Sigmoid colon (tissue), 7 donors: ENCODE measurements at places on chromosomes 6 and 20.

DNA sequence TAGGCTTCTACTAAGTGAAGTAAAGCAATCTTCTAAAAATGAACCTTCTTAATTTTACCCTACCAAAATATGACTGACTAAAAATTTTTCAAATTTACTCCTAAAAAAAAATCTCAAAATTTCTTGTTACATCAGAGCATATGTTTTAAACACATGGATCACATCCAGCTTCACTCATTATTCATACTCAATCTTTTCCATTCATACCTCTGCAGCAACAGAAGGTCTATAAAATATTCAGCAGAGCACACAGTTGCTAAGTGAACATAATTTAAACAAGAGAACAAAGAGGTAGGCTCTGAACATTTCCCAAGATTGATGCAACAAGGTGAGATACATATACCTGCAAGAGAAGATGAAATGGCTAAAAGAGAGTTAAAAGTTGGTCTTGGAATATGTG lies 213.9 kb downstream of the SOD2 start:
- no peak for DNase-seq

- no peak for DNase-seq
Measured at GRCh38 chr20:46681032-46681854, 8.0 kb downstream of the TP53RK start.

- DNase-seq: no peak
Measured at GRCh38 chr6:140203661-140204147, 829.3 kb upstream of the CITED2 start.

GRCh38 chr6:16146028-16146427 lies 17.1 kb downstream of the MYLIP start:
- no peak for DNase-seq

DNA sequence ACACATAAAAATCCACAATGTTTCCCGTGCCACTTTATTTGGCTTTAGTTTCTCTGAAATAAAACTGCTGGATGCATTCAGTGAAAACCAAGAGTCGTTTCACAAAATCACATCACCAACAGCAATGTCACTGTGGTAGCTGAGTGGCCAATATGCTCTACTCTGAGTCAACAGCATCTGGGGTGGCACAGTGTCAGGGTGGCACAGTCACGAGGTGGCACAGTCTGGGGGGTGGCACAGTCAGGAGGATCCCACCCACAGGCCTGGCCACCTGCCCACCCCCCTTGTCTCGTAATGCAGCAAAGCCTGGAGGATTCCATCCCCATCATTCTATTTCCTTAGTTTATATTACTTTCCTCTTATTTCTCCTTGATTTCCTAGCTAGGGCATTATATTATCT lies 87.0 kb downstream of the ANKRD60 start:
- DNase-seq: peak; percentile 28

- DNase-seq: peak; percentile 90
Measured at GRCh38 chr6:36627801-36628246, 33.7 kb downstream of the SRSF3 start.

DNA sequence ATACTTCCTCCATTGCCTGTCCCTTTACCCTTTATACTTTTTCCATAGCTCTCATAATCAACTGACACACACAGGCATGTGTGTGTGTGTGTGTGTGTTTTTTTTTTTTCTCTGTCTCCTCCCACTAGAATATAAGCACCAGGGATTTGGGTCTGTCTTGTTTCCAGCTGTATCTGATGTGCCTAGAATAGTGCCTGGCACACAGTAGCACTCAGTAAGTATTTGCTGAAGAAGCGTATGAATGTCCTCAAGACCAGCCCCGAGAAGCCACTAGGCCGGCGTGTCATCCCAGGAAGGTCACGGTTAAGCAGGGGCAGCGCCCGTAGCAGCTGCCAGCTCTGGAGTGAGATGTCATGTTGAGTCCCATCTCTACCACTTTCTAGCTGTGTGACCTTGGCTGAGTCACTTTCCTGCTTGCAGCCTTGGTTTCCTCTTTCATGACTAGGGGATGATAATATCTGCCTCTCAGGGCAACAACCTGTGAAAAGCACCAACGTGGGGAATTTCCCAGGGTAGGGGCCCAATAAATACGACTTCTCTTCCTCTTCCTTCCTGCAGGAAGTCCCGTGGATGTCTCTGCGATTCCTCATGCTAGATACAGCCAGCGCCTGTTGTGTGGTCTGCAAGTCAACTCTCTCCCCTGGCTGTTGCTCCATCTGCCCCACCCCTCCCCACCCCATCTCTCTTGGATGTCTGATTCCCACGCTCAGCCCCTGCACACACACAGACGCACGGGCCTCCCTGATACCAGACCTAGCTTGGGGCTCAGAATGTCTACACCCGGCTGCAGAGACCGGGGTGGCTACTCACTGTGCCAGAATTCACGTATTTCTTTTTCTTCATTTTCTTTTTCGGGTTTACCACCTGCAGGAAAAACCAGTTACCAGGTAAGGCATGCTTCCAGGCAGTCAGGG lies 58.1 kb downstream of the RAB44 start:
- DNase-seq: no peak

GRCh38 chr6:128415387-128415786 lies 105.0 kb downstream of the PTPRK start:
- DNase-seq: no peak

DNA sequence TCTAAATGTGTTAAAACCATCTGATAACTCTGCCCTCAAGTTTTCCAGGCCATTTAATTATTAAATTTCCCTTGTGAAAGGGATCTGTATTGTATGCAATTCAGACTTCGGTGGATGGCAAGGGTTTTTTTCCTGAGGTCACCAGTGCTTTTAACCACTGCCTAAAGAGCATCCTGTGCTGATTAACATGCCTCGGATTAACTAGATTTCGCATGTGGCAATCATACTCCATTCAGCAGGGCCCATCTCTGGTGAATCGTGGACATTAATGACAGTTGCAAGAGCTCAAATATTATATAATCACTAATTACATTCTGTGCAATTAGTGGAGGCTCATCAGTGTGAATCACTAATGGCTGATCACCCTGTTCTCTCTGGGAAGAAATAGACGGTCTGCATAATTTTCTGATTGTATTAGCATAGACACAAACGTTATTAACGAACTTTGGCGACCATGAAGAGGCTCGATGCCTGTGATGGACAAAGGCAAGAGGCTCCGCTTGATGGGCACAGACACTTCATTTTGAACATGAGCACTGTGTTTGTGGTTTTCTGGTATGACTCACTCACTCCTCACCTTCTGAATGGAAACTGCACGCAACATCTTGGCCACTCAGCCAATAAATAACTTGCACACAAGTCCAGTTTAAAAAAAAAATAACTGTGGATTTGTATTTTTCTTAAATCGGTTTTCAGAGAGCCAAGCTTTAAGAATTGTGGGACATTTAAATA lies 31.4 kb downstream of the LINC00237 start:
- DNase-seq: no peak

- DNase-seq: peak; percentile 96
Measured at GRCh38 chr6:108589244-108589791, 28.6 kb downstream of the FOXO3 start.

GRCh38 chr6:42263165-42263728 lies 45.6 kb upstream of the MRPS10 start:
- no peak for DNase-seq

- no peak for DNase-seq
Measured at GRCh38 chr6:96562886-96563285, at the start of gene FHL5. FHL5 (plus strand) TSS chr6:96563128; CDS start chr6:96603614, 40,486 bp downstream.

GRCh38 chr20:9353180-9353915 lies 161.0 kb upstream of the LAMP5 start:
- DNase-seq: no peak
